ENCODE measurements at places on chromosomes 13 and 19.

GRCh38 chr13:94632226-94632980, 30.7 kb downstream of the GPR180 start:
- no peak for DNase-seq

- DNase-seq: no peak
Measured at GRCh38 chr19:14142262-14143190, 6.1 kb upstream of the ASF1B start.

DNA sequence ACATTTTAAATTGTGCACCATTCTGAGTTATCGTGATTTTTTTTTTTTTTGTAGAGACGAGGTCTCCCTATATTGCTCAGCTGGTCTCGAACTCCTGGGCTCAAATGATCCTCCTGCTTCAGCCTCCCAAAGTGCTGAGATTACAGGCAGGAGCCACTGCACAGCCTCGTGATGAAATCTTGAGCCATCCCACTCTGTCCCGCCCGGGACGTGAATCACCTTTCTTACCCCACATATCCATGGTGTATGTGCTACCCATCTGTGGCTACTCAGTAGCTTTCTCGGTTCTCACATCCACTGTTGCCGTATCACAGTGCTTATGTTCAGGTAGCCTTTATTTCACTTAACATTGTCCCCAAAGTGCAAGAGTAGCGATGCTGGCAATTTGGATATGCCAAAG, 26.5 kb downstream of the PAK4 start:
- DNase-seq: no peak

- peak; percentile 10 for DNase-seq
Measured at GRCh38 chr13:87677496-87678371, 6.6 kb downstream of the SLITRK5 start.

- no peak for DNase-seq
Measured at GRCh38 chr19:49744946-49745381, 18.1 kb downstream of the TSKS start.

GRCh38 chr19:47839913-47840312, 18.2 kb downstream of the CRX start:
- DNase-seq: no peak

DNA sequence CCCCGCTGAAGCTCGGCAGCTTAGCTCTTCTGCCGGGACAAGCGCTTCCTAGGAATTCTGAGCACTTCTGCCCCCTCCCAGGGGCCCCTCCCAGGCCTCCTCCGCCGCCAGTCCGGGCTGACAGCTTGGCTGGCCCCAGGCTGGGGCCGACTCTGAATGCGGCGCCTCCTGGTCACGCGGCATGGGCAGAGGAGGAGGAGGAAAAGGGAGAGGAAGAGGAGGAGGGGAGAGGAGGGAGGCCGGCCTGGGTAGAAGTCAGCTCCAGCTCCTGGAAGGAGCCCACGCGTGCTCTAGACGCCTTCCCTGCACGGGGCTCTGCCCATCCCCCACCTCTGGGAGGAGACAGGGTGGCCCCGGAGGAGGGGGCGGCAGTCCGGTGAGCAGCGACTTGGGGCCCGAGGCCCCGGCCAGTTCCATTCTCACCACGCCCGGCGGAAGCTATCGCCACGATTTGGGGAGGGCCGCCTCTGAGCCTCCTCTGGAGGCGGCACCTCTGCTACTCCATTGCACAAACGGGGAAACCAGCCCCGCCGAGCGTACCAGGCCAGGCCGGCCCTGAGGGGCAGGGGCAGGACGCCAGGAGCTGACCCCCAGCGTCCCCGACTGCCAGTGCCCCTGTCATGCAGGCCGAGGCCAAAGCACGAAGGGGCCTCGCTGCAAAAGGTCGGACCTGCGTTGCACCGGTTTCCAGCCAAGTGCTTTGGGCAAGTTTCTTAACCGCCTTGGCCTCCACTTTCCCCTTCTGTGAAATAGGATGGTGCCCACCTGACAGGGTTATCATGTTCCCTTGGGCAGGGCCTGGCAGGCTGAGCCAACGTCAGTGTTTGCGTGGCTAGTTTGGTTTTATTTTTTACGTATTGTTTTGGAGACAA, 31.6 kb downstream of the CCNE1 start:
- no peak for DNase-seq

- no peak for DNase-seq
Measured at GRCh38 chr19:52188822-52189734, 774 bp upstream of the PPP2R1A start.

DNA sequence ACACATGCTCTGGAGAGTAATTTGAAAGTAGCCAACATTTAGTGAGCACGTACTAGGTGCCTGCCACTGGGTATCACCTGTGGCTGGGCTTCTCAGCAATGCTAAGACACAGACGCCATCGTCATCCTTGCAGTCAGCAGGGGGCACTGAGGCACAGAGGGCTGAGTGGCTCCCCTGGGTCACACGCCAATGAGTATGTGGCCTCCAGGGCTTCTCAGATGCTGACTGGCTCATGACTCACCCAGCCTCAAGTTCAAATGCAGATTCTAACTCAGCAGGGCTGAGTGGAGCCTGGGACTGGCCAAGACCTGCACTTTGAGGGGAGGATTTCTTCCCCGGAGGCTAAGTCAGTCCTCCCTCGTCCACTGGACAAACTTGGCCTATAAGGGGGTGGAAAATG, 115.1 kb upstream of the CACNA1A start:
- DNase-seq: no peak

- DNase-seq: no peak
Measured at GRCh38 chr19:16366433-16367260, 42.0 kb downstream of the KLF2 start.

- DNase-seq: no peak
Measured at GRCh38 chr19:43814663-43815352, 12.3 kb upstream of the ZNF283 start.

GRCh38 chr13:38321654-38322053, 28.0 kb upstream of the UFM1 start:
- no peak for DNase-seq

- DNase-seq: peak; percentile 54
Measured at GRCh38 chr19:49502866-49503581, 6.8 kb downstream of the RPS11 start.

DNA sequence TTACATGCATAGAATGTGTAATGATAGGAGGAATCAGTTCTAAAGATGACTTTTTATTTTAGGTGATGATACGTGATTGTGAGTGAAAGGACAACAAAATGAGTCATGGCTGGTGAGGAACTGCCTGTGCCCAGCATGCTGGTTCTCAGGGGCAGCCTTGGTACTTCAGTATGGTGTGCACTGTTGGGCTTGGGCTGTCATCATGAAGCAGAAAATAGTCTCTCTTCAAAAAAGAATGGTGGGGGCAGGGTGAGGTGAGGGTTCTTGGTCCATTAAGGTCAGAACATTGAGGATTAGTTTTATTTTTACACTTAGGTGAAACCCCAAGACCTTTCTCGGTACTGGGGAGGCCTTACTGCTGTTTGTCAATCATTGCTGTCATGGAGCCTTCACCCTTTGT, 309.5 kb downstream of the MTUS2 start:
- DNase-seq: no peak

- no peak for DNase-seq
Measured at GRCh38 chr13:27022571-27023311, 148.9 kb downstream of the USP12 start.

DNA sequence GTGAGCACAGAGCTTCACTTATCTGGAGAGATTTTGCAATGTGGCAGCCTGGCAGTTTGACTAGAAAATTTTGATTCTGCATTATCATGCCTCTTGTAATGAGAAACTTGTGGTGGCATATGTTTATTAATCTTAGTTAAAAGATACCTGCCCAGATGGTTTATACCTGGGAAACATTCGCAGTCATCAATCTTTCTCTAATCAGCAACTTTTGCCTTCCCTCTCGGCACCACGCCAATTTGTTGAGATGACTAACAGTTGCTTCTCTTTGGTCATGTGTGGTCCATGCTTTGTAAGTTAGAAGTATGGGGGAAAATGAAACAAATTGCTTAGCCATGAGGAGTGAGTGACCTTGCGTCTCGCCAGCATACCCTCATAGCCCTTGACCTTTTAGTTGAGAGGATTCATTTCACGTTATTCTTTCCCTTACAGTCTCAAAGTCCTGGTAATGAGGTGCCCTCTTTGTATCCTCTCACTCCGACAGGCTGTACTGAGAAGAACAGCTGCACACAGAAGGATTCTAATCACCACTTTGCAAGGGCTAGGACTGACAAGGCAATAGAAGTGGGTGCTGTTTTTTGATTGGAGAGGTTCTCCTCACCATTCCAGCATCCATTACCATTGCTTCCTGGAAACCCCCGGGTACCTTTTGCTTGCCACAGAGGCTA, 201.4 kb downstream of the OXGR1 start:
- DNase-seq: no peak

DNA sequence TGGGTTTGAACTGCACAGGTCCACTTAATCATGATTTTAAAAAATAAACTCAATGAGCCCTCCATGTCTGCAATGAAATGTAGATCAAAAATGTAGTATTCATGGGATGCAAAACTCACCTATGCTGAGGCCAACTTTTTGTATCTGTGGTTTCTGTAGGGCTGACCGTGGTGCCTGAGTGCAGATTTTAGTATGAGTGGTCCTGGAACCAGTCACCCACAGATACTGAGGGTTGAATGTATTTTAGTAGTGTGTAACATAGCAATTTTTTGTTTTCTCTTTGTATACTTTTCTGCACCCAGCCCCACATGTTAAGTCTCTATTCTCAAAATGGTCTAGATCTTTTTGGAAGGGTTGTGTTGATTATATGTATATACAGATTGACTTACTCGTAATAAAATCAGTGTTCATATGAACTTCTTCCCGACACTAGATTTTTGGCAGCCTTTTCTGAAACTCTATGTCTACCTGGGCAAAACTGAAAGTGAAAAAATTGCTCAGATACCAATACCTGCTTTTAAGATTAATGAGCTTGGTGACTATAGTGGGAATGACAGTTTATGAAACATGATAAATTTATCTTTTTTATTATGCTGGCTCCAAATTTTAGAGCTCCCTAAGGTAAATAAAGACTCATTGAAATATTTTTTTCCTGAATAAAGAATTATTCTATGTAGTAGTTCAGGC, 51.6 kb downstream of the DNAJC15 start:
- no peak for DNase-seq

DNA sequence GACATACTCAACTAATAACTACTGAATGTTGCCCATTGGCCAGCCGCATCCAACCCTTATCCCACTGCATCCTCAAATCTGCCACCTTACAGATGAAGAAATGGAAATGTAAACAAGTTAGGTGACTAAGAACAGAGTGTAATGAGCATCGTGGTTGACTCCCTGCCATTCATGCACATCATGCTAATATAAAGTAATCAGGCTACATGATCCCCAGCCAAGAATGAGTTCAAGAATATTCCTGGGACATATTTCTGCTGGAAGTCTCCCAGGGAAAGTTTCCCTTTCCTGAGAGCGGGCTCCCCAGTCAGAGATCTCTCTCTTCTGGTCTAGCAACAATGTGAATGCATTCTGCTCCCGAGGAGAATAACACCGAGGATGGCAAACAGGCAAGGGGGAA, 55.9 kb upstream of the SERP2 start:
- DNase-seq: no peak

DNA sequence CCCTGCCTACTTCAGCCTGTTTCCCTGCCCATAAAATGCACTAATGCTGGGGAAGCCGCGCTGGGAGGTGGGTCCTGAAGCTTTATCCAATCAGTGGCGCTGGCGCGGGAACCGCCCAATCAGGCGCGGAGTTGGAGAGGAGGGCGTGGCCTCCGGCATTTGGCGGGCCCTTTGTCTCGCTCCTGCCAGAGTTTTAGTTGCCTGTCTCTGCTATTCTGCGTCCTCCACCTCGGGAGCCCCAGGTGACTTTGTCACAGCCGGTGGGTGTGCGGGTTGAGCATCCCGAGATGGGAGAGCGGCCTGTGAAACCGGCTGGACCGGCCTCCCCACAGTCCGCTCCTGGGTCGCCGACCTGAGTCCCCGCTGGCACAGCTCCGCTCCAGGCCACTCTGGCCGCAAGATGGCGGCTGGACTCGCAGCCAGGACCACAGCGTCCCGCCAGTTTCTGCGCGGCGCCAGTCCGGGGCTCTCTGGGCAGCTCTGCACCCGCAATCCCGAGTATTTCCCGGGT, 30.7 kb upstream of the ZNF429 start:
- DNase-seq: no peak

DNA sequence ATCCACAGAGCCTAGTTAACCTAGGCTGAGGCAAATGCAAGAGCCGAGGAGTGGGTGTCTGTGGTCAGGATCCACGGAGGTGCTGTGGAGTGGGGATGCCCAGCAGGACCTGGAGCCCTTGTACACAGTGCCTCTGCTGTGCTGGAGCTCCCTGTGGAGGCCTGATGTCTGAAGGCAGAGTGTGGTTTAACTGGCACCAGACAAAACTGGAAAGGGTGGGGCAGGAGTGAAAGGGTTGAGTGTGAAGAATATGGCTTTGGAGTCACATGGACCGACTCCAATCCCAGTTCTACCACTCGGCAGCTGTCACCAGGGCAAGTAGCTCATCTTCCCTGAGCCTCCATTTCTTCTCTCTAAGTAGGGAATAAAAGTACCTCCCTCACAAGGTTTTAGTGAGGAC, 60.3 kb upstream of the GPR12 start:
- DNase-seq: no peak

DNA sequence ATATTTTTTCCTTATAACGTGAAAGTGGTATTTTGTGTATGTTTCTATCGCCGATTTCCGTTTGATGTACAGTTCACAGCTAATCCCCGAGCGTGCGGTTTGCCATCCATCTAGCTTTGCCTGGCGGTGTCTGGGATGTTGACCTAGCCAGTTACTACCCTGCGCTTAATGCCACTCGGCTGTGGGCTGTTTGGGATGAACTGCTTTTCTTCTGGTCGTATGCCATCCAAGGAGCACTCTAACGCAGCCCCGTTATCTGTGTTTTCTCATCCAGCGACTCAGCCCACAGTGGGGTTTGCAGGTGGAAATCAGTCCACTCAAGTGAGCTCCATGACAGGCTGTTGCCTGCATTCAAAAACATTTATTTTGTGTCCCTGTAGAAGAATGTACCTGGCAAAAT, 512.3 kb downstream of the MYO16 start:
- DNase-seq: no peak

GRCh38 chr19:6232601-6233055, 47.1 kb downstream of the MLLT1 start:
- no peak for DNase-seq

GRCh38 chr19:6026390-6027227, 48.7 kb upstream of the RANBP3 start:
- DNase-seq: no peak

GRCh38 chr13:36154567-36155291, 23.5 kb upstream of the DCLK1 start:
- DNase-seq: no peak

- DNase-seq: no peak
Measured at GRCh38 chr13:38664906-38665305, 22.0 kb upstream of the FREM2 start.

GRCh38 chr19:10923260-10924112, 5.0 kb downstream of the YIPF2 start:
- no peak for DNase-seq

GRCh38 chr19:48989701-48990291, 3.3 kb downstream of the GYS1 start:
- DNase-seq: no peak

All from NCI-H1048 (cell line).